ENCODE measurements at places on chromosomes 5 and 9. TPM values are rescaled to one million over a fixed set of nuclear protein-coding genes. Genes with fewer than 3 reads are reported as not detected.

GRCh38 chr9:99732715-99733114, 89.0 kb upstream of the NR4A3 start:
- no peak for DNase-seq

Gene IL33
- 2.1 TPM for total RNA-seq

- DNase-seq = no peak
These were observed 10.5 kb downstream of the LIX1 start for GRCh38 chr5:97131921-97132320.

- no peak for DNase-seq
These were observed 337.1 kb downstream of the GADD45G start for GRCh38 chr9:89941875-89942274.

Gene RLN2
- not detected for total RNA-seq

GRCh38 chr5:130514984-130515690, 610.9 kb downstream of the CHSY3 start:
- DNase-seq = no peak

DNA sequence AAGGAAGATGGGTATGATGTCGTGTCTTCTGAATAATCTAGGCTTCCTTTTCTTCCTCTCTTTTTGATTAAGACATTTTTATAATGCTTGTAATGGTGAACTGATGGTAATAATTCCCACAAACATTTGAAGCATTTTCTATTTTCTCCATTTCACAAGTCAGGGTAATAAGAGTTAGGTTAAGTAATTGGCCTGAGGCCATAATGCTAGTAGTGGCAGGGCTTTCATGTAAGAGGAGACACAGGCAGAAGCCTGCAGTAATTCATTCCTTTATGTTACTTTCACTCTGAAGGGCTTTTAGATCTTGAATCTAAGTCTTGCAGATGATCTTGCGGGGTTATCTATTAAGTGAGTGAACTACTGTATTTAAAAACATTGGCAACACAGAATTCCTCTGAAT, 374.9 kb downstream of the MAT2B start:
- no peak for DNase-seq

DNA sequence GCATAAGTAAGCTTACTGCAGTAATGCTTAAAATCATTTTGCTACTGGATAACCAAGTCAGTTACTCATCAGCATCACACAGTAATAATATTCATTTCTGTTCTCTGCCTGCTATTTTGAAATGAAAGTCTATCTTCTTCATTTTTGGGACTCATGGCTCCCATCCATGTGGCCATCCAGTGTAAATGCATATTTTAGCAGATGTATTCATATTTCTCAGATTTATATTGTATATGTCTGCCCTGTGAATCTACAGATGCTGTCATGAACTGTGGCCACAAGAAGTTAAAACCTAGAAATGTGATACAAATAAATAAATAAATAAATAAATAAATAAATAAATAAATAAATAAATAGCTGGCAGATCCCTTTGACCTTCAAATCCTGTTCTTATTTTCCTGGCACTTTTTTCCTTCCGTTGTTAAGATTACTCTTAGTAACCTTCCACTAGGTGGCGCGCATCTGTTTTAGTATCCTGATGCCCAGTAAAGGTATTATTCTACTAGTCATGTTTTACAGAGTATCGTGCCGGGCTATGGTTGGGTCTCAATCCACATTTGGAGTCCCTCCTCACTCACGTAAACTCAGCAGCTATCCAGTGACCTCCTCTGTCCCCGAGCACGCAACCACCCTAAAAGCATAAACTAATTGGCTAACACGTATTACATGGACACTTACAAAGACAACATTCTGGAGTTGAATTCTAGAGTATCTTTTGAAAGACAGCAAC, 79.2 kb upstream of the IL7R start:
- peak; percentile 15 for DNase-seq

Gene CERT1
- total RNA-seq = 35.3 TPM

- no peak for DNase-seq
These were observed 1259.9 kb downstream of the CDH12 start for GRCh38 chr5:21593261-21593660.

- DNase-seq = no peak
These were observed 586.3 kb downstream of the BRINP1 start for GRCh38 chr9:118782790-118783463.

DNA sequence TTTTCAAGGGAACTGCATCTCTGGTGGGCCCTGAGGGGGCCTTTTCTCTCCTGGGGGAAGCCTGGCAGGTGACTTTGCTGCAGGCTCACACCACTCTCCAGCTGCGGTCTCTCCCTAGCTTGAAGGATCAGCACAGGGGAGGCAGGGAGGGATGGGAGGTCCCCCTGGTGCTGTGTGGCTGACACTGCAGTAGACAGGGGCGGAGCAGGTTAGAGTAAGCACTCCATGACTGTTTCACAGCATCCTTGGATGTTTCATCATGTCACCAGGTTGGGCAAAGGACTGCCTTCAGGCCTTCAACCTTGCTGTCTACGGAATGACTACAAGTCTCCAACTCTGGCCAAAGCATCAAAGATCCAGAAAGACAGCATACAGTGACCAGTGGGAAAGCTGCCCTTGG, 470.7 kb downstream of the CDK5RAP2 start:
- DNase-seq = no peak

- DNase-seq = peak; percentile 26
These were observed 2.1 kb upstream of the MLLT3 start for GRCh38 chr9:20624201-20625002.

- no peak for DNase-seq
These were observed 52.4 kb upstream of the TRAF1 start for GRCh38 chr9:120978987-120979386.

Gene GZMA
- not detected for total RNA-seq

DNA sequence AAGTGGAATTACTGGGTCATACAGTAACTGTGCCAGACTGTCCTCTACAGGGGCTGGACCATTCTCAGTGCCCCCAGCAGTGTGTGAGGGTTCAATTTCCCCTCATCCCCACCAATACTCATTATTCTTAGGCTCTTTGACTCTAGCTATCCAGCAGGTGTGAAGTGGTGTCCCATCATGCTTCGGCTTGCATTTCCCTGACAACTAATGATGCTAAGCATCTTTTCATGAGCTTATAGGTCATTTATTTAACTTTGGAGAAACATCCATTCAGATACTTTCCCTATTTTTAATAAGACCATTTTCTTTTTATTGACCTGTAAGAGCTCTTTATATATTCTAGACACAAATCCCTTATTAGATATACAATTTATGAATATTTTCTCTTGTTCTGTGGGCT, 63.6 kb downstream of the ADAMTS2 start:
- DNase-seq = no peak

DNA sequence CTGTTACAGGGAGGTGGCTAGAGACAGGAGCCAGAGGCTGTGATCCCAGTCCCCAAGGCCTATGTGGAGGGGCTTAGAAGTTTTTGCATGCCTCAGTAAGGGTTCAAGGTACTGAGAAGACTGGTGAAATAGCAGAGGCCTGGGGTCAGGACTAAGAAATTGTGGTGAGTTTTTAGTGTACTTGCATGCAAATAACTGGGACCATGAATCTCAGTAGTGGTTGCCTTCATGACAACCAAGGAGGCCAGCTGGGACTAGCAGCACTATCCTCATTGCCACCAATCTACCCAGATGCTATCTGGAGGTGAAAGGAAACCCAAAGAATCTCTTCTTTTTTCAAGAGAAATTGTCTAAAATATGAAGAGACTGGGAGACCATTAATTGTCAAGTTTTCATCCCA, 395.1 kb downstream of the CETN3 start:
- no peak for DNase-seq

DNA sequence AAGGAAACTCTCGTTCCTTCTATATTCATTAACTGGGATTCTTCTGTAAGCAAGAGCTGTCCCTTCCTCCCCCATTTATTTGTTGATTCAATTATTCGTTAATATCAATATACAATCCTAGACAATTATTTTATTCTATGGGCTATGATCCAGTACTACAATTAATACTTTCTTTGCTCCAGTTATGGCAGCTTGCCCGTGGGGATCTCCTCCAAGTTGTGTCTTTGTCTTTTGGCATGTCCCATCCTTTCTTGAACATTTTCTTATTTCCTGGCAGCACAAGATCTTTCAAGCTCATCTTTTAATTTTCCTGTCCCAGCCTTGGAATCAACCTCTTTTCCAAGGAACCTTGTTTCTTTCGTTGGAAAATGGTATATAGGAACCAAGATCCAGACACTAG, 249.3 kb downstream of the GAS1 start:
- no peak for DNase-seq

Gene ZDHHC11B
- 0.39 TPM for total RNA-seq

DNA sequence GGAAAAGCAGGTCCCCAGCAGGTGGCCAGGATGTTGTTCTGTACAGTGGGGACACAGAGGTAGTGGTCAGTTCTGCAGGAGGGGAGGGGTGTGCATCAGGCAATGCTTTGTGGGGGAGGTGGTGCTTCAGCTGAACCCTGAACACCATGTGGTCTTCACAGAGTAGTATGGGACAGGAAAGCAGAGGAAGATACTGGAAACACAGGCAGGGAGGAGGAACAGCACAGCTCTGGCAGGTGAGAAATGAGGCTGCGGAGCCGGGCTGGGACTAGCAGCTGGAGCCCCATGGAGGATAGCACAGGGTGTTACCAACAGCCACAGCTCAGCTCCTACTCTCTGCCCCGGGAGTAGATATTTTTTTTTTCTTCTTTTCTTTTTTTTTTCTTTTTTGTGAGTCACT, 161.5 kb downstream of the ENTREP1 start:
- no peak for DNase-seq

Gene PCDHA7
- not detected for total RNA-seq

Gene TMEM215
- not detected for total RNA-seq

GRCh38 chr5:134268919-134269318, 43.0 kb upstream of the PPP2CA start:
- no peak for DNase-seq

Gene SH3PXD2B
- total RNA-seq = 2.7 TPM

- no peak for DNase-seq
These were observed 55.3 kb upstream of the EGFL7 start for GRCh38 chr9:136607334-136607919.

Gene CNTNAP3B
- total RNA-seq = 2.4 TPM

Gene IRX4
- not detected for total RNA-seq

- DNase-seq = no peak
These were observed 1290.8 kb upstream of the CDH9 start for GRCh38 chr5:28329176-28329575.

DNA sequence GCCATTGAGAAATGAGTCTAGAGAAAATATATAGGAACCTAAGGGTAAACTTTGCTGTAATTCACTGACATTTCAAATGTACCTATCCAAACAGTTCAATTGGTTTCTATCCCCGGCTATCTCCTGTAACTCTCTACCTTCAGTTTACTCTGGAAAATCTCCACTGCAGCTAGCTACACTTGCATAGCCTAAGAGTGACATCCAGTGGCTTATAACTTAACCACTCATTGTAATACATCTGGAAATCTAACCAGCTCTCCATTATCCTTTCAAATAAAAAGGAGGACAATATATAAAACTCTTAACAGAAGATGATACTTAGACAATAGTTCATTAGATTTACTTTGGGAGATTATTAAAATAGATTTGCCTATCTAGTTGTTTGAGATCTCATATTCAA, 35.3 kb upstream of the SPDL1 start:
- DNase-seq = no peak

DNA sequence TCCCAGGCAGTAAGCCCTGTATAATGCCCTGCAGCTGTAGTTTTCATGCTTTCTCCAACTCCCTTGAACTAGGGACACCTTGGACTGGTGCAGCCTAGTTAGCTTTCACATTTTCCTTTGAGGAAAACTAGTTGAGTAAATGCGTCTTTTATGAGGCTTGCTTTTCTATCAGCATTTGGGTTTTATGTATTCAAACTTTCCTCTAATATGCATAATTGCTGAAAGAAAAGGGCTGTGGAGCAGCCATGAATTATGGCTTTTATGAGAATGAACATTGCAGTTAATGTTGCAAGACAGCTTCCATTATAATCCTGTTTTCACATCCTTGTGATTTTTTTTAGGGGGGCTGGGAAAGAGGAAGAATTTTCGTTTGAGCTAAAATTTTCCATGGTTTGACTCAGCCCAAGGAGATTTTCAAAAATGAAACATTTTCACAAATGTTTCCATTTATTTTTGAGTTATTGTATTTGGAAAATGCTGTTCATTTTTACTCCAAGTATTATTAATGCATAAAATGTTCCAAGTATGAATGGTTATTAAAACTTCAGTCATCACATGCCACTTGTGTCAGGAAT, 57.9 kb upstream of the PPP3R2 start:
- DNase-seq = no peak

Gene SV2C
- not detected for total RNA-seq

GRCh38 chr5:171623551-171624097, 162.0 kb upstream of the SMIM23 start:
- DNase-seq = no peak

GRCh38 chr9:122056484-122056883, 36.6 kb downstream of the TTLL11 start:
- DNase-seq = no peak

Gene SOHLH1
- not detected for total RNA-seq

DNA sequence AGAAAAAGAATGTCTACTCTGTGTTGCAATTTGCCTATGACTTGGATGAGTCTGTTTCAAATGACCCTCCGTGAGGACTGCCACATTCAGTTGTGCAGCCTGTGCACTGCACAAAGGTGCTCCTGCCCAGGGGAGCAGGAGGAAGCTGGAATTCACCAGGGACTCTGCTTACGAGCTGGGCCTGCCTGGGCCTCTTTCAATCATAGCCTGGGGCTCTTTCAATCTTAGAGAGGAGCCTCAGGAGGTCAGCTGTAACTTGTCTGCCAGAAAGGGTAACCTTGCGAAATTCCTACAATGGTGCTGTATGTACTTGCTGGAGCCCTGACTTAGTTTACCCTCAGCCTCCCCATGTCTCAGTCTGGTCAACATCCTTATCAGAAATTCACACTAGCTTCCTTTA, 8.4 kb upstream of the SFXN1 start:
- no peak for DNase-seq

GRCh38 chr5:168706655-168707069, 127.5 kb upstream of the PANK3 start:
- DNase-seq = no peak

DNA sequence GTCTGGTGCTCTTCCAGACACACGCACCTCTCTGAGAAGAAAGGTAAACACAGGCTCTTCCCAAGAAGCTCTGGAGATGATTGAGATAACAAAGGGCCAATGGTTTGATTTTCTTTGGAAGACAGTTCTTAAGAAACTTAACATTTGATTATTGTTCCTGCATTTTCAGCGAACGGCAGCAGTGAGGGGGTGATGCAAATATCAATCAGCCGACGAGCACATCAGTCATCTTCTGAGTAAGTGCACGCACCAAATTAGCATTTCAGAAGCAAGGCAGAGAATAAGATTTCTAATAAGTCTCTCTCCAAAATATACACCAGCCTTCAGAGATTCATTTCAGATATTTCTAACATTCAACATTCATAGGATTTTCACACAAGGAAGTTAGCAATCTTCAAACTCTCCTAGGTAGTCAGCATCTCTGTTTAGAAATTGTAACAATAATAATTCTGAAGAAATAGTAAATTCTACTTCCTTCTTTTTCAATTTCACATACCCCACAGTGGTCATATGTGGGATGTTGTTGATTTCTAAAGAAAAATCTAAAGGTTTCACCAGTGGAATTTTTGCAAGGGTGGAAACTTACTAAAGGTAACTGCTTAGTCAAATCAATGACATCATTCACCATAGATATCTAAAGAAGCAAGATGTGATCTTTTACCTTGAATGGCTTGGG, 250.3 kb downstream of the SEC61B start:
- DNase-seq = no peak

Data from gastrocnemius medialis (tissue), 4 donors.